Activated gamma-delta T cell treated with anti-CD3 and anti-CD28 coated beads, Interleukin-2, amount 50 U/mL, for 16 hours (primary cell): ENCODE measurements at places on chromosomes 5 and 9.

DNA sequence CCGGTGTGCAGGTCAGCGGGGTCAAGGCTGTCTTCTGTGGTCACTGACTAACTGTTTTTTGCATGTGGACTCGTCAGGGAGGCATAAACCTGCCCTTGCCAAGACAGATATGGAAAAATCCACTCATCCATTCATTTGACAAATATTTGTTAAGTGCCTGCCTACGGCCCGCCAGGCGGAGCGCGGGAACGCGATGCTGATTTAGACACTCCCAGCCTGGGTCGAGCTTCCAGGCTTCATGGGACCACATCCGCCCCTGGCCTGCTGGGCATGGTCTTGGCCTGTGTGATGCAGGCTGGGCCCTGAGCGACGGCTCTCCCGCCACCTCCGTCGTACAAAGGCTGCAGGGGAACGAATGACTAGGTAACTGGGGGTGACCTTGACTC lies 18.1 kb downstream of the MYMK start:
- DNase-seq = no peak

DNA sequence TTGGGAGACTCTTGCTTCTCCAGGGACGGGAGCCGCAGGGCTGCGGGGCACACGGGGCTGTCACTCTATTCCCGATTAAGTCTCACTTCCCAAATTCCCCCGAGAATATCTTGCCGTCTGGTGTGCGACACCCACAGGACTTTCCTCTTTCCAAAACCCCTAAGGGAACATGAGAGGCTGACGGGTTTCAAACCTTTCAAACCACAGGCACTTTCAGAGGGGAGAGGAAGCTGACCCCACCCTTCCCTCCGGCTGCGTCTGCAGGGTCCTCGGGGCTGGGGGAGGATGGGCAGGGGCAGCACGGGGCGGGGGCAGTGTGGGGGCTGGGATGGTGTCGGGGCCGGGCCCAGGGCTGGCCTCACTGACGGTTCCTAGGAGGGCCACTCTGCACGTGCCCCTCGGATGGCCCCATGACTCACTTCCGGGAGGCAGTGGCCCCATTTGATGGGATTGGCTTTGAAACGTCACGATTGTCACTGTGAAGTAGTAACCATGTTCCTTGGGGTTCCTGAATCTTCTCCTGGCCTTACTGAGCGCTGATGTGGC lies 38.2 kb downstream of the SLC9A3 start:
- no peak for DNase-seq

- DNase-seq = no peak
Observed at GRCh38 chr9:99162759-99163364, 57.9 kb downstream of the TGFBR1 start.

DNA sequence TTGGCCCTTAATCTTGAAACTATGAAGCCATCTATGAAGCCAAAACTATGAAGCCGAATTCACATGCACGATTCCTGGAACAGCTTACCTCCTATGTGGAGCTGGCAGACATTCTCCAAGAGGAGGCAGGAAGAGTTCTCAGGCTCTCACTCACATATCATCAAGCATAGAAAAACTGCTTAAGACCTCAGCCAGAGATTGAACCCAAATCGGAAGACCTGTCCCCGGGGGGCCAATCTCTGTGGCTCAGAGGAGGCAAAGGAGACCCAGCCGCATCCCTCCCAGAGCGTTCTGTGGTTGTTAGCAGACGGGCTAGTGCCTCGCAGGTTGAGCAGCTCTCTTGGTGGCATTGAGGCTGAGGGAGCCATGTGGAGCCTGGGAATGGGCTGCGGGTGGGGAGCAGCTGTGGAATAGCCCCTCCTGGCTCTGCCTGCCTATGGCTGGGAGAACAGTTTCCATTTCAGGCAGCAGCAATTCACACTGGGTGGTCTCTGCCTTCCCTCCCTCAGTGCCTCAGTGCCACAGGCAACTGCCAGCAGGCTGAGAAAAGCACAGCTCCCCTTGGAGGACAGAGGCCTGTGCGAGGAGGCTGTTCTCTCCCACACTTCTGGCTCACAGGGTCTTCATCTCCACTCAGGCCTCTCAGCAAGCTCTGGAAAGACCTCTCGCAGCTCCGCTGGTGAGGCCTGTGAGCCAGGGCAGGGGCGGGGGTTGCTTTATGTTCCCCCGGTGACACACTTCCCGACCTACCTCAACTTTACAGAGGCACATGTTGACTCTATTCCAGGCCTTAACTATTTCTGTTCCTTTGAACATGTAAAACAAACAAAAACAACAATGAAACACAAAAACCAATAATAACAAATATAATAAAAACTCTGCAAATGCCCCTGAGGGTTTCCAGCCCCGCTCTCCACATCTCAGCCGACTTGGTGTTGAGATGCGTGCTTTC lies 17.4 kb upstream of the TMEM174 start:
- DNase-seq = no peak

GRCh38 chr9:70641031-70641430 lies 226.6 kb upstream of the KLF9 start:
- no peak for DNase-seq

- DNase-seq = no peak
Observed at GRCh38 chr9:89454498-89455355, 43.2 kb downstream of the SEMA4D start.
